ENCODE measurements at places on chromosomes 12 and 14.

- no peak for DNase-seq
These were observed 7.1 kb downstream of the ASB2 start for GRCh38 chr14:93969082-93969828.

- DNase-seq: no peak
These were observed 127.5 kb downstream of the TBC1D30 start for GRCh38 chr12:64951944-64952343.

DNA sequence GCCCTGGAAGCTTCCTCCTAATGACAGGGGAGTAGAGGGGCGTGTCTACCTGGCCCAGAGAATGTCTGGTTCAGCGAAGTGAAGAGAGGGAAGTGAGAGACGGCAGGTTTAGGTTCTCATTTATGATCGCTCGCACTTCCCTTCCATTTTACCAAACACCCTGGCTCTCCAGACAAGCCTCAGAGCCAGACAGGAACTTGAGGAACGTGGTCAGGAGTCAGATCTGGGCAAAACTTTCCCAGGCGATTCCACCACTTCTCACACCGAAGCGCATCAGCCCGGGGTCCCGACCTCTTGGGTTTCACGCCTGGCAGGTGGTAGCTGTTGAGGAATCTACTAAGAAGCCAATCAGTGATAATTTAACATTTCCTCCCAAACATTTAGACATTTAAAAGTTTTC, 21.3 kb downstream of the ACTN1 start:
- no peak for DNase-seq

DNA sequence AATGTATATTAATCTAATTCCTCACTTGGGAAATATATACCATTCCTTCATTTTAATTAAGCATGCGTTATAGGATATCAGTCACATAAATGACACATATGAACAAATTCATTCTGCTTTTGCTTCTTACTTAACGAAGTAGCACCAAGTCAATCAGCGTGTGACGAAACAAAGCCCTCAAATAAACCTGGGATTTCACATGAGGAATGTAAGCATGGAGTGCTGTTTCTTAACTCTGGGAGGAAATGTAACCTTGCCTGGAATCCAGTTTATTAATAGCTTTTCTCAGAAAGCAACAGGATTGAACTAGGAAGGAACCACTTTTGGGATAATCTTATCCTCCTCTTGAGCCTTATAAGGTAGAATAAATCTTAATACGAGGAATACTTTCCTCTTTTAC, 72.0 kb downstream of the NIN start:
- DNase-seq: no peak
